CD4-positive, alpha-beta T cell treated with Interferon alpha-2 for 1 hour (primary cell): ENCODE measurements at places on chromosomes 2 and 18.

GRCh38 chr2:45942237-45942738 lies 290.8 kb downstream of the PRKCE start:
- no peak for DNase-seq

DNA sequence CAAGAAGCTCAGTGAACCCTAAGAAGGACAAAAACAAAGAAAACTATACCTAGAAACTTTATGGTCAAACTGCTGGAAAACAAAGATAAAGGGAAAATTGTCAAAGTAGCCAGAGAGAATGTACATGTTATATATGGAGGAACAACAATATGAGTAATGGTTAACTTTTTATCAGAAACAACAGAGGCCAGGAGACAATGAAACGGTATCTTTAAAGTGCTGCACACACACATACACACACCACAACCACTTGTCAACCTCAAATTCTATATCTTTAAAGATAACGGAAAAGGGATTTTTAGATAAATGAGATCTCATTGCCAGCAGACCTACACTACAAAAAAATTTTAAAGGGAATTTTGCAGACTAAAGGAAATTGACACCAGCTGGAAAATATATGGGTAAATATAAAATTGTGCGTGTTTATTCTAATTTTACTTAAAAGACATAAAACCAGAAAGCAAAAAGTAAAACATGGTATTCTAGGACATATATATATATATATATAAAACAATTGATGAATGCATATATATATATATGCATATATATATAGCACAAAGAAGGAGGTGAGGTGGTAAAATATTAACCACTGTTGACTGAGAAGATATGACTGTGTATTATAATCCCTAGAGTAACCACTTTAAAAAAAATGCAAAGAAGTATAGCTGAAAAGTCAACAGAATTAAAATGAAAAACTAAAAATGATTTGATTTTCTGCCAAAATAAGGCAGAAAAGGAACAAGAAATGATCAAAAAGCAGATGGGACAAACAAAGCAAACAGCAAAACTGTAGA lies 172.0 kb downstream of the SRBD1 start:
- no peak for DNase-seq

GRCh38 chr2:217820904-217821303 lies 181.9 kb downstream of the TNS1 start:
- no peak for DNase-seq

DNA sequence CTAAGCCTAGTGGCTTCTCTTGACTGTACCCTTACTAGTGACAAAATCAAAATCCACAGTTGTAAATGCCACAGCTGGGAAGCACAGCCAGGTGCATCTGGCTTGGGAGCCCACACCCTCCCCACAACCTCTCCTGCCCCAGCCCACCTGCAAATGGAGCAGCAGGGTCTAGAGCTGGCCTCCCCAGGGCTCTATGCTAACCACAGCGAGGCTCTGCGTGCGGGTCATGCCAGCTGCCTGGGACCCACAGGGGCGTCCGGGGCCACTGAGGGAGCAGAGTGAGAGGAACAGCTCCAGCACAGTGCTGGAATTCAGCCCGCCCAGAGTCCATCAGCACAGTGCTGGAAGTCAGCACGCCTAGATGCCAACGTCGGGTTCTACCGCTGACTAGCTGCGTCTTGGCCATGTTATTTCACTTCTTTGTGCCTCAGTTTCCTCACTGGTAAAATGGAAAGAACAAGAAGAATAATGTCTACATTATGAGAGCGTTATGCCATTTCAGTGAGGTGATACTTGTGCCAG lies 109.1 kb upstream of the ID2 start:
- no peak for DNase-seq

- DNase-seq, result peak; percentile 53
These were observed 2.8 kb downstream of the STAT1 start for GRCh38 chr2:191010887-191011885.

DNA sequence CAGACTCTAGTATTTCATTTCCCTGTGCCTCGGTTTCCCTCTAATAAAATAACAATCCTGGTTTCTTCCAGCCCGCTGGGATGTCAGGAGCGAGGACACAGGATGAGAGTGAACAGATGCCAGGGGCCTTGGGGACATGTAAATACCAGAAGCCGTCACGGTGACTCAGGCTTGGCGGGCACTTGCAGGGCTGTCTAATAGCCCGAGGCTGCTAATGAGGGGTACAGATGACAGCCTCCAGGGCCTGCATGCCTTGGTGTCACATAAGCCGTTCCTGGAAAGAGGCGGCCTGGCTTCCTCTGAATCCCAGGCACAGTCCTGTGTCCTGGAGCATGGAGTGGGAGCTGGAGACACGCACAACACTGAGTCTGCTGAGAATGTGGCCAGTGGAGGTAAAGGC lies 28.2 kb downstream of the HS1BP3 start:
- DNase-seq, result no peak

DNA sequence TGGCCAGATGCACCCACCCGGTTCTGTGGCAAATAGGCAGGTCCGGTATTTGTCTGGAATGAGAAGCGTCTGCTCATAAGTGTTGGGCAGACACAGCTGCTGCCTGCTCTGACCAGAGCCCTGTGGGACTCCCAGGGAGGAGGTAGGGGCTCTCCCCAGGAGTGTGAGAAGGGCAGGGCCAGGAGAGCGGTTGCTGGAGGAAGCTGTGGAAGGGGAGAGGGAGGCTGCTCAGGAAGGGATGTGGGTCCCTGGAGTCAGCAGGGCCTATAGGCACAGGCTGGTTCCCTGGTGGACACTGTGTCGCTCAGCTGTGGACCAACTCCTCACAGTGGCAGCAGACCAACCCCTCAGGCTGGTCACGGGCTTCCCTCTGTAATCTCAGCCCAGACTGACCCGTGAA lies 109.2 kb downstream of the DYSF start:
- no peak for DNase-seq

GRCh38 chr2:44596537-44597320 lies 235.0 kb downstream of the CAMKMT start:
- DNase-seq, result no peak

DNA sequence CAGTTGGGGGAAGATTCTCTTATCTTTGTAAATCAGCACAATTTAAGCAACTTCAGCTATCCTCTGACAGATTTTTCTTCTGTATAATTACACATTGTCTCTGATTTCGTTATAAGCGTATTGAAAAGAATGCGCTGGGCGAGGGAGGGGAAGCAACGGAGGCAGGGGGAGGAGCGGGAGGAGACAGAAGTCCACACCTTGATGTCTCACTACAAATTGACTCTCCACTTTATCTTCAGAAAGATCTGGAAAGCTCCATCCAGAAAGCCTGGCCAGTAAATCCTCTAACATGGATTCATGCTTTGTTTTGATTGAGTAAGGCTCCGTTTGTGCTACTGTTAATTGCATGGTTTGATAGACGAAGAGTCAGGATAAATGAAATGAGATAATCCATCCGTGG lies 76.6 kb downstream of the SMIM21 start:
- DNase-seq, result no peak

DNA sequence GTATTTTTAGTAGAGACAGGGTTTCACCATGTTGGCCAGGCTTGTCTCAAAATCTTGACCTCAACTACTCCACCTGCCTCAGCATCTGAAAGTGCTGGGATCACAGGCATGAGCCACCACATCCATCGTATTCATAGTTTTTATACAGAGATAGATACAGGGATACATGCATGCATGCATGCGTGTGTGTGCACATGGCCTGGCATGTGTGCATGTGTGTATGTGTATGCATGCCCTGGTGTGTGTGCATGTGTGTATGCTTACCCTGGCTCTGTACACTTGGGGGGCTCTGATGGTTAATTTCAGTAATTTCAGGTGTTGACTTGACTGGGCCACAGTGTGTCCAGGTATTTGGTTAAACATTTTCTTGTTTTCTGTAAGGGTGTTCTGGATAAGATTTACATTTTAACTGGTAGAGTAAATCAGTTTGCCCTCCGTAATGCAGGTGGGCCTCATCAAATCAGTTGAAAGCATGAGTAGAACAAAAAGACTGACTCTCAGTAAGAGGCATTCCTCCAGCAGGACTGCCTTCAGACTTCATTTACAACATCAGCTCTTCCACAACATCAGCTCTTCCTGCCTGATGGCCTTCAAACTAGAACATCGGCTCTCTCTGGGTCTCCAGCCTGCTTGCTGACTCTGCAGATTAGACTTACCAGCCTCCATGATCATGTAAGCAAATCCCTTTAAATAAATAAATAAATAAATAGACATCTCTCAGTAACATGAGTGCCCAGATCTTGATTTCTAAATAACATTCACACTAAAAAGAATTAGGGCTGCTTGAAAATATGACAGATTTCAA lies 30.8 kb downstream of the SESTD1 start:
- no peak for DNase-seq

GRCh38 chr2:180842461-180842860 lies 137.9 kb upstream of the UBE2E3 start:
- no peak for DNase-seq

- no peak for DNase-seq
These were observed 413 bp downstream of the ALKAL2 start for GRCh38 chr2:287471-287885.

- no peak for DNase-seq
These were observed 4.9 kb upstream of the DPYSL5 start for GRCh38 chr2:26843041-26843440.

GRCh38 chr2:239151201-239152131 lies 249.4 kb downstream of the HDAC4 start:
- no peak for DNase-seq

- no peak for DNase-seq
These were observed 339.5 kb upstream of the SLC39A10 start for GRCh38 chr2:195317550-195317949.

DNA sequence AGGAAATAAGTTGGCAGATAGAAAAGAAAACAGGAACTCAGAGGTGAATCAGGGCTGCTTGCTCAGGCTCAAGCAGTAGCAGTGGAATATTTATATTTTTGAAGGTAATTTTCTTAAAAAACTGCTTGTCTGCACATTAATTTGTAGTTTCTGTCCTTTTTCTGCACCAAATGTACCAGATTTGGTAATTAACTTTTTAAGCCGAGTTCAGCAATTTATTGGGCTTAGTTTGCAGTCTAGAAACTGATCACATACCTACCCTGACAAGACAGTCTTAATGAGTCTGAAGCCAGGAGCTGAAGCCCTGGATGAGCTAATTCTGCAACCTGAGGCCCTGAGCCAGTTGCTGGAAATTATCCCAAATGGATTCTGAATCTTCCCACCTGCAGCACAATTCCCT lies 647.0 kb downstream of the TDRD15 start:
- no peak for DNase-seq

- DNase-seq, result peak; percentile 62
These were observed 19.6 kb downstream of the TUBB6 start for GRCh38 chr18:12327510-12328178.

GRCh38 chr2:207805566-207806226 lies 36.0 kb upstream of the FZD5 start:
- no peak for DNase-seq

DNA sequence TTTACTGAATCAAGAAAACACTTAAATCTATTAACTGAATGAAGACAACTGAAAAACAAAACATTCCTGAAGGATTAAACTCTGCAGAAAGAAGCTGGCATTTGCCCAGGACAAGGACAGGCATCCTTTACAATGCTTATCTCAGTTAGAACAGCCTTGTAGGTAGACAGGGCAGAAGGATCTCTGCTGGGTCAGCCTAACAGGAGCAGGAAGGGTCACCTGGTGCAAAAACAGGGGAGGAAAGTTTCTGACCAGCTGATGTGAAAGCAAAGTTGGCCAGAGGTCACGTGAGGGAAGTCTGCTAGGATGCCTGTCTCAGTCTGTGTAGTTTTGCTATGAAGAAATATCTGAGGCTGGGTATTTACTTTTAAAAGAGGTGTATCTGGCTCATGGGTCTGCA lies 348.6 kb downstream of the ANAPC1 start:
- no peak for DNase-seq

DNA sequence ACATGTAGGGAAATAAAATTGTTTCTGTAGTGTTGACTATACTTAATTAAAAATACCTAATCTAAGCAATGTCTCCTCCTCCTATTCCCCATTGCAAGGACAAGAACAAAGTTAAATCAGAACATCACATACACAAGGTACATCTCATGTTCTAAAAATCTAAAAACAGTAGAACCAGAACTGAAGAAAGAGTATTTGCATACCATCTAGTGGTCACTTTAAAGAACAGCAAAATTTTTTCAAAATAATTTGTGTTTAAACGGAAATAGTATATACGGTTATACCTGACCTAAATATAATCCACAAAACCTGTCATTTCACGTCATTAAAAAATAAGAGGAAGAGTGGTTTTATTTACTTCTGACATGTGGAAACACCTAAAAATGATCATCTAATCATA lies 294.3 kb upstream of the KCNH7 start:
- DNase-seq, result no peak

GRCh38 chr2:124563426-124563825 lies 538.3 kb downstream of the CNTNAP5 start:
- no peak for DNase-seq

DNA sequence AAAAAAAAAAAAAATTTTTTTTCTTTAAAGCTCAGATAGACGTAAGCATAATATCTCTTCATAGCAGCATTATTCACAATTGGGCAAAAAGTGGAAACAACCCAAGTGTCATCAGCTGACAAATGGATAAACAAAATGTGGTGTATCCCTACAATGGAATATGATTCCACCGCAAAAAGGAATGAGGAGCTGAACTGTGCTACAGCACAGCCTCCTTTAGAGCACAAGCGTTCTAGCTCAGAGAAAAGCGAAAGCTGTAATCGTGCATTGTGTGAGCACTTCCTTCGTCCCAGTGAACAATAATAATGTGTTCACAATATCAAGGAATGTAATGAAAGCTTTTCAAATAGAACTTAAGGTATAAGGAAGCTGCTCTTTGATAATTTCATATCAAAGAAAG lies 11.7 kb upstream of the CHMP1B start:
- no peak for DNase-seq

DNA sequence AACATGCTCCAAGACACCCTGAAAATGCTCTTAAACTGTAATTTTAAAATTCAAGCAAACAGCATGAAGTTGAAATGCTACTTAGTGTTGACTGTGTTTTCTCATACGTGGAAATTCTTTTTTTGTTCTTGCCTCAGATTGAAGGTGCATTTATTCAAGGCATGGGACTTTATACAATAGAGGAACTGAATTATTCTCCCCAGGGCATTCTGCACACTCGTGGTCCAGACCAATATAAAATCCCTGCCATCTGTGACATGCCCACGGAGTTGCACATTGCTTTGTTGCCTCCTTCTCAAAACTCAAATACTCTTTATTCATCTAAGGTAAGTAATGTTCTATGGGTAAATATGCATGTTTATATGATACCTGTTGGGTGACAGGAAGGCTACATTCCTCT lies 82.7 kb downstream of the AOX1 start:
- no peak for DNase-seq

- DNase-seq, result no peak
These were observed 104.6 kb downstream of the CAPN13 start for GRCh38 chr2:30702694-30703093.
